CD4-positive, alpha-beta memory T cell (primary cell): ENCODE measurements at places on chromosomes 3 and 15.

DNA sequence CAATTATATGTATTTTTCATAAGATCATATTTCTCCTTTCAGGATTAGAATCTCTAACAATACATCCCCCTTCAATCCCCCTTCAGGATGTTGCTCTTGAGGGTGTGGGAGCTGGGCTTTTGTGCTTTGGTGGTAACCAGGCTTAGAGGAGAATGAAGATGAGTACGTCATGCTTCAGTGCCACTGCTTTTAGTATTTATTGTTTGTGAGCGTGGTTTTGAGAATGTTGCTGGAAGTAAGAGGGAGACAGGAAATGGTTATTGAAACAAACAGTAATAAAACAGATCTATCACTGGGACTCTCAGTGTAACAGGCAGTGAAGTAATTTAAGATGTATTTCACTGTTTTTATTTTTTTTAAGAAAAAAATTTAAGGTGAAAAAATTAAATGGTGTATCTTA is 35.3 kb downstream of the GBE1 start:
- no peak for DNase-seq

DNA sequence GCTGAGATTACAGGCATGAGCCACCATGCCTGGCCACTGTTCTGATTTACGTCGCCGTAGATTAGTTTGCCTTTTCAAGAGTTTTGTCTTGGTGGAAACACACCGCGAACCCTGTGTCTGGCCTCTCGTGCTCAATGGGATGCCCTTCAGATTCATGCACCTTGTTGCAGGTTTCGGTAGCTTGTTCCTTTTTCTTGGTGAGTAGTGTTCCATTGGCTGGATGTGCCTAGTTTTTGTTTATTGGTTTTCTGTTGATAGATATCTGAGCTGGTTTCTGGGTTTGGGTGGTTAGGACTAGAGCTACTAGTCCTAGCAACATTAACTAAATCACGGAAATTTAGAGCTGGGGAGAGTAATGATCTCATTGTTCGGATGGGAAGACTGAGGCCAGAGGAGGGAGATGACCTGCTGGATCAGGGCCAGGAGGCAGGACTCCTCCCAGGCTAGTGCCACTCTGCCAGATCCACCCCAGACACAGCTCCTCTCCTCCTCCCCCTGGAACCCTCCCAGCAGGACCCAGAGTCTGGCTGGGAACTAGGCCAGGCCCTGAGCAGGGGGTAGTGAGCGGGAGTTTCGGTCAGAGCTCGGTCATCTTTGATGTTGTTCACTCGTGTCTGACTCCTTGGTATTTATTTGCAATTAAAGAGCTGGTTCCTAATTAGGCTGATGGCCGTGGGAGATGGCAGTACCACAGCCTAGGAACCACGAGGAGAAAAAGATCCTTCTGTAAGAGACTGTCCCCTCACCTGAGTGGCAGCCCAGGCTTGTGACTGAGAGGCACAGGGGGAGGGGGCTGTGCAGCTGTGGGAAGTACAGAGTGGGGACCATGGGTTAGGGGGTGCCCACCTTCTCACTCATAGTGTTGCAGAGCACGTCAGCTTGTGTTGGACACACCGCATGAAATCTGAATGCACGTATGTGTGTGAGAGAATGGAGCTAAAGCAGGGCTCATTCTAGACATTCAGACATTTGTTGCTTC is 73.4 kb downstream of the SMAD6 start:
- DNase-seq: no peak

- no peak for DNase-seq
Observed at GRCh38 chr15:50057905-50058639, 61.0 kb downstream of the ATP8B4 start.

- no peak for DNase-seq
Observed at GRCh38 chr3:107997671-107998070, 93.2 kb downstream of the CD47 start.

DNA sequence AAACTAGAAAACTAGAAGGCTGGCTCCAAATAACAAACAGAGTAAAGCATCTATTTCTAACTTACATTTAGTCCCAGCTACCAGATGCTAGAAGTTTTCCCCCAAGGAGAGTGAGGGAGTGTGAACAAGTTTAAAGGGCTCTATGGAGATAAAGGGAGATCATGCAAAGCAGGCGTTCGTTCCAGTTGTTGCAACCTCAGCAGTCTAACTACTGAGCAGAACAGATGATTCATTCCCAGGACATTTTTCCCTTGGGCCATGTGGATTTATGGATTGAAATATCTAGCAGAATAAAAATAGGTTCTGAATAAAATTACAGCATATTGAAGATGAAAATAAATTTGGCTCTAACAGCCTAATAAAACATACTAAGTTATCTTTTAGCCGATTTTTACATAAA is 154.8 kb upstream of the TTC14 start:
- DNase-seq: no peak
